ENCODE measurements at places on chromosomes 13 and 19. TPM values are rescaled to one million over a fixed set of nuclear protein-coding genes. Genes with fewer than 3 reads are reported as not detected.

DNA sequence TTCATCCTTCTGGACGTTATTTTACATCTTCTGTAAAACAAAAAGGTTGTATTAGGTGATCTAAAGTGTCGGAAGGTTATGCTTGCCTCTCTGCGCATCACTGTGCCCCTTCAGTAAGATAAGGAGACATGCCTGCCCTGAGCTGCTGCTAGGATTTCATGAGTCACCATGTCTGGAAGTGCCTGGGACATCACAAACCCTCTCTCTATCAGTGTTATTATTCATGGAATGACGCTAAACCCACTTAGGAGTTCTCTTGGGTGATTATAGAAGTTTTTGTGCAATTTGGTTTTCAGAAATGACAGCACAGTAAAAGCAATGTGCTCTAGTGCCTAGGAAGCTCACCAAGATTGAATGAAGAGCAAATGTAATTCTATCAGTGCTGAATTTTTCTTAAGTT lies 617.7 kb downstream of the DCT start:
- no peak for DNase-seq

DNA sequence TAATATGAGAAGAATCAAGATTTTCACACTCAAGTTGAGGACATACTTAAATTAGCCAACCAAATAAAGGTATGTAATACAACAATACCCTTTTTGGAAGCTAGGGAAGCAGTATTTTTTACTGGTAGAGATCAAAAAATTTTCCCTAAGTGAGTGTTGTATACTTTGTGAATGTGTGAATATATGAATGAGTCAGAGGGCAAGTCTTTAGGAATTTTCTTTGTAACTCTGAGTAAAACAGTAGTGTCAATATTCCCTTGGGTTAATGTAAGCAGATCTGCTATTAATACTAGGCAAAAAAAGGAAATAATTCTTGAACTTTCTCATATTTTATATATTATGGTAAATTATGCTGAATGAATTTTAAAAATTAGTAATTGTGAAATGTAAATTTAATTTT lies 1161.8 kb upstream of the MIR17HG start:
- DNase-seq: no peak

GRCh38 chr19:45296355-45296754 lies 26.3 kb downstream of the CKM start:
- no peak for DNase-seq

DNA sequence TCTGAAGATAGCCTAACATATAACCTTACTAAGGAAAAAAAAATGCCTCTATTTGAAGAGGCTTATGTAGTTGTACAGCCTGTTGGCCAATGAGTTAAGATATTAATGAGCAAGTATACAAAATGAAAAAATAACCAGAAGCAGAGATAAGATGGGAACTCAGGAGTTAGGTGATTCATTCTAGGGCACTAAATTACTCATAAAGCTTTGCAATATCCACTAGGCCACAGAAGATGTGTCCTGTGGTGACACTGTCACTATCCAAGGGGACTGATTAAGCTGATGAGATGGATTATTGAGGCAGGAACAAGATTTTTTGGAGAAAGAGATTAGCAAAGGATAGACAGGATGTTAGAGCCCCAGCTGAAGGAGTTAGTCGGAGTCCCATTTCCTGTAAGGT lies 99.6 kb downstream of the LIG4 start:
- DNase-seq: no peak

DNA sequence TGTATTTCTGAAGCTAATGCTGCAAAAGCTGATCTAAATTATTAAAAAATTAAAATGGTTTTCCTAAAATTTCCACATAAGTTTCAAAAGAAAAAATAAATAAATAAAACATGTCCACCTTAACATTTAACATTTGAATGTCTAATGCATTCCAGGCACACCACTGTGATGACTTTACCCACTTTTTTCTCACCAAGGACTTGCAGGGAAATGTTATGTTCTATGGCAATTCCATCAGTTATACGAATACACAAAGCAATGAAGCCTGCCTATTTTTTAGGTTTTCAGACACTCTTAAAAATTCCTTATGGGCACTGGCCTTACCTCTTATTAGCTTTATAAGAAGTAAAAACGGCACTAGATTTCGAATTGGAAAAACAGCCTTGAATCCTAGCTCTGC lies 10.2 kb downstream of the TSC22D1 start:
- DNase-seq: no peak

DNA sequence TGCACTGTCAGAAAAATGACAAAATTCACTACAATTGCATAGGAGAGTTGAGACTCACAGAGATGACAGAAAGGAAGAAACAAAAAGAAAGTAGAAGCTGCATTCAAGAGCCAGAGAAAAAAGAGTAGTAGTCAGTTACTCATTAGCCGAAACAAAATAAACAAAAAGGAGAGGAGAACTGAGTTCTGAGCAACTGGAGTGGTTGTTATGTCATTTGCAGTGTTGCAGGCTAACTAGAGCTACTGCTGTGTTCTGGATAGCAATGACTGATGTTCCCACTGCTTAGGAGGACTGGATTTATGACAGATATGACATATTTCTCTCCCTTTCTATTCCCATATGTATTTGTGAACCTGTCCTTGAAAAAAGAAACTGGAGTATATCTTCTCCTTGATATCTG lies 482.6 kb downstream of the RFC3 start:
- no peak for DNase-seq

BCL2L12 gene
- total RNA-seq: 93.8 TPM

NLRP7 gene
- not detected for total RNA-seq

Data from activated CD4-positive, alpha-beta T cell treated with anti-CD3 and anti-CD28 coated beads for 36 hours (primary cell).